Frontal cortex (tissue), 4 donors: ENCODE measurements at places on chromosomes 13 and 19.

GRCh38 chr19:37079238-37079637 is 1.0 kb downstream of the ZNF420 start:
- no peak for DNase-seq

DNA sequence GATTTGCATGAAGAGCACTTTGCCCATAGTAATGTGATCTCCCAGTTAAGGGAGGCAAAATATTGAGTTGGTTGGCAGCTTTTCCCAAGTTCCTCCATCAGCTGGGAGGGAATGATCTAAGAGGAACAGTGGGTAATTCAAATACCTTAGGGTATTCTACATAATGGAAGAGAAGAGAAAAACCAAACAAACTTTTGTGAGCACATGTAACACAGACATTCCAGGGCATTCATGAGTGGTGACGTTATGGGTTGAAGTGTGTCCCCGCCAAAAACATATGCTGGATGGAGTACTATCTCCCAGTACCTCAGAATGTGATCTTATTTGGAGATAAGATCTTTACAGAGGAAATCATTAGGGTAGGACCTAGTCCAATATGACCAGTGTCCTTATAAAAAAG is 220.1 kb downstream of the FOXO1 start:
- DNase-seq = no peak

DNA sequence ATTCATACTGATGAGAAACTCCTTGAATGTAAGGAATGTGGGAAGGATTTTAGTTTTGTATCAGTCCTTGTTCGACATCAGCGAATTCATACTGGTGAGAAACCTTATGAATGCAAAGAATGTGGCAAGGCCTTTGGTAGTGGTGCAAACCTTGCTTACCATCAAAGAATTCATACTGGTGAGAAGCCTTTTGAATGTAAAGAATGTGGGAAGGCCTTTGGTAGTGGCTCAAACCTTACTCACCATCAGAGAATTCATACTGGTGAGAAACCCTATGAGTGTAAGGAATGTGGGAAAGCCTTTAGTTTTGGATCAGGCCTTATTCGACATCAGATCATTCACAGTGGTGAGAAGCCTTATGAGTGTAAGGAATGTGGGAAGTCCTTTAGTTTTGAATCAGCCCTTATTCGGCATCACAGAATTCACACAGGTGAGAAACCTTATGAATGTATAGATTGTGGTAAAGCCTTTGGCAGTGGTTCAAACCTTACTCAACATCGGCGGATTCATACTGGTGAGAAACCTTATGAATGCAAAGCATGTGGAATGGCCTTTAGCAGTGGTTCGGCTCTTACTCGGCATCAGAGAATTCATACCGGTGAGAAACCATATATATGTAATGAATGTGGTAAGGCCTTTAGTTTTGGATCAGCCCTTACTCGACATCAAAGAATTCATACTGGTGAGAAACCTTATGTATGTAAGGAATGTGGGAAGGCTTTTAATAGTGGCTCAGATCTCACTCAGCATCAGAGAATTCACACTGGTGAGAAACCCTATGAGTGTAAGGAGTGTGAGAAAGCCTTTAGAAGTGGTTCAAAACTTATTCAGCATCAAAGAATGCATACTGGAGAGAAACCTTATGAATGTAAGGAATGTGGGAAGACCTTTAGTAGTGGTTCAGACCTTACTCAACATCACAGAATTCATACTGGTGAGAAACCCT is 26.6 kb downstream of the ZNF345 start:
- no peak for DNase-seq

DNA sequence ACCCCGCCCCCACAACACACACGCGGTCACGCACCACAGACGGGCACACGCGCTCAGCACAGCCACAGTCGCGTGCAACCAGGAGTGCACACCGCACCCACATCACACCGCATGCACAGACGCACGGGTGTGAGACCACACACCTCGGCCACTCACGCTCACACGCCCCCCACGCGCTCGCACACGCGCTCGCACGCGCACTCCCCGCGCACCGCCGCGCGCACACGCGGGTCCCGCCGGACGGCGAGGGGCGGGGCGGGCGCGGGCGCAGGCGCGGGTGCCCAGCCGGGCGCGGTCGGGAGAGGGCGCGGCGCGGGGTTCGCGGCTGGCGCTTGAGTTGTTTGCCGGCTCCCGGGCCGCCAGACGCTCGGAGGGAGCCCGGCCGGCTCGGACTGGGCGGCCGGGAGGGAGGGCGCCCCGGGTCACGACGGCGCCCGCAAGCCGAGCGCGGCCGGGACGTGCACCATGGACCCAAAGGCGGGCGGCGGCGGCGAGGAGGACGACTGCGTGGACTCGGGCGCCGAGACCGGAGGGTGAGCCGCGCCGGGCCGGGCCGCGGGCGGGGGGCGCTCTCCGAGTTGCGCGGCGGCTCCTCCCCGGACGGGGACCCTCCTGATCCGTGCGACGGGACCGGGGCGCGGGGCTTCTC is at the start of gene FAM124A:
Gene FAM124A, plus strand, starts transcription at position 362 of the 649 bp plus-strand sequence. Its CDS starts 104 bp downstream, at position 466.
- DNase-seq = peak; percentile 82
